Stimulated activated naive CD4-positive, alpha-beta T cell treated with Interleukin-2 at 50 U/mL for 16 hours (primary cell): ENCODE measurements at places on chromosomes 16 and 17.

DNA sequence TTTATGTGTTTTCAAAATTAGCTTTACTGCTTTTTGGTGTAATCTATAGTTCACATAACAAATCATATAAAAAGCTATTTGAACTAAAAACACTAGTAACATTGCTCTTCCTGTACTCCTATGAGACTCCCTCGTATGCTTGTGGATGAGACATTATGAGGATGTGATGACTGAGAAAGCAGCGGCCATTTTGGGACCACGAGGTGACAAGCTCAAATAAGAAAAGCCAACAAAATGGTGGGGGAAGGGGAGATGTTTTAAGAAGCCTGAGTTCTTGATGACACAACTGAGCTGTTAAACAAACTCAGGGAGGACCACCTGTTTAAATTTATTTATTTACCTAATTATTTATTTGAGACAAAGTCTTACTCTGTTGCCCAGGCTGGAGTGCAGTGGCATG is 4.5 kb downstream of the CCL18 start:
- no peak for DNase-seq

DNA sequence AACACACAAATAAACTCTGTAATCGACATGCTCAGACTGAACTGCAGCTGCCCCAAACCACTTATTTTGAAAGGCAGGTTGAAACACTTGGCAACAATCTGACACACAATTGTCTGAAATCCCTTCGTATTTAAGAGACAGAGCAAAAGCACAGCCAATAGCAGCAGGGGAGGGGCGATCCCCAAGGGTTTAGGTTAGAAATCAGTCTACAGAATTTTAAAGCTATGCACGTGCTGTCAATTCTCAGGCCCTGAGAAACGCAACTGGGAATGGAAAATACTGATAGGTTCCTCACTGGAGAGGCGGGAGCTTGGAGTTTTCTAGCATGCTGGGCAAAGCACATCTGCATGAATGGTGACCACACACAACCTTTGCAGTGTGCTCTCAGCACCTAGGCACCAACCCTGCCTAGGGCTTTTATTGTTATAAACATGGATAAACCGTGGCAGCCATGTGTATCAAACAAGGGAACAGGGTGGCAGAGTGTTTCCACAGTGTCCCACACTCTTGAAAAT is 168.0 kb downstream of the AATF start:
- no peak for DNase-seq

GRCh38 chr17:81034168-81034777 is 678 bp upstream of the BAIAP2 start:
- DNase-seq = no peak

GRCh38 chr16:65148804-65149203 is 26.9 kb upstream of the CDH11 start:
- no peak for DNase-seq
